Aorta (tissue), 5 donors: ENCODE measurements at places on chromosomes 16 and 17. TPM values are rescaled to one million over a fixed set of nuclear protein-coding genes. Genes with fewer than 3 reads are reported as not detected.

The CCL15 gene
- total RNA-seq = not detected

GRCh38 chr16:53713403-53714204 lies 9.6 kb downstream of the FTO start:
- H3K27ac ChIP-seq = no peak overlapping the region
- H3K4me3 ChIP-seq = no peak overlapping the region
- DNase-seq = no peak
- H3K27me3 ChIP-seq = no peaks in the 10 kb centered on the region
- H3K4me1 ChIP-seq = no peaks in the 10 kb centered on the region
- H3K36me3 ChIP-seq = no peaks in the 10 kb centered on the region

DNA sequence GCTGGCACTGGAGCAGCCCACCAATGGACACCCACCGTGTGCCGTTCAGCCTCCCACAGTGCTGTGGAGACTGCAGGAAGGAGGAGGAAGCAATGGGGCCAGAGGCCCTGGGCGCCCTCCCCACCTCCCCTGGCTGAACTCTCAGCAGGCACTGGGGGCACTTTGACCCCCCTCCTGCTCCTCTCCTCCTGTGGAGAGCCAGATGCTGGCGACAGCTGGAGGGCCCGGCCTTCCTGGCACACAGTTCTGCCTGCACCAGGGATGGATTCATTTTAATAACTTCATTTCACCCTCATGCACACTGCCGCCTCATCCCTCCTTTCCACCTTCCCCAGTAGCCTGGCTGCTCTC lies 6.0 kb downstream of the NXPH3 start:
- H3K36me3 ChIP-seq = no peaks in the 10 kb centered on the region
- DNase-seq = no peak
- H3K4me3 ChIP-seq = no peak overlapping the region
- H3K4me1 ChIP-seq = peaks cover 2% of the 10 kb centered on the region

DNA sequence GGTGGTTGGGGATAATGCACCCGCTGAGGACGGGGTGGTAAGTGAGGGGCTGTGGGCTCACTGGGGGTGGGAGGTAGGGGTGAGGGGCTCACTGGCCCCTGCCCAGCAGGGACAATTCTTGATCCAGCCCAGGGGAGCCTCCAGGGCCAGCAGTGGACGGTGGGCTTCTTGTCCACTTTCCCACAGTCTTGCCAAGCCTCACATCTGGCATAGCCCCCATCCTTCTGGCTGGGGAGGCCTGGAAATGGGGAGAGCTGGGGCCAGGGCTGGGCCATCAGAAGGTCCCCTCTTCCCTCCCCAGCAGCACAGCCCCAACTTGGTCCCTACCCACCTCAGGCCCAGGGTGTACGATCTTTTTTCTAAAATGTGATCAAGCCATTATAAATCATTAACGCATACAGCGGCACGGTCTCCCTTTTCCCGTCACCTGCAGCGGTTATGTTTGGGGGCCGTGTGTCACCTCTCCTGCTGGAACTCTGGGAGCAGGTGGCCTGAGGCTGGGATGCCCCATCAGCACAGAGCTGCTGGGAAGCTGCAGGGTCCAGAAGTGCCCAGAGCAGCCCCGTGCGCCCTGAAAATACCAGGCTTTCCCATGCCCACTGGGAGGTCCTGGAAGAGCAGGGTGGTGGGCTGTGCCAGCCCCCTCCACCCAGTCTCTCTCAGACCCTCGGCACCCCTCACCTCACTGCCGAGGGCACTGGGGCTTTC lies 7.2 kb upstream of the SETD6 start:
- no peak overlapping the region for H3K4me3 ChIP-seq
- no peaks in the 10 kb centered on the region for H3K4me1 ChIP-seq
- DNase-seq = no peak
- no peaks in the 10 kb centered on the region for H3K36me3 ChIP-seq
- H3K27ac ChIP-seq = no peak overlapping the region
- H3K27me3 ChIP-seq = no peaks in the 10 kb centered on the region

- H3K27ac ChIP-seq = no peak overlapping the region
- DNase-seq = no peak
- no peak overlapping the region for H3K4me3 ChIP-seq
- no peaks in the 10 kb centered on the region for H3K4me1 ChIP-seq
Measured at GRCh38 chr17:49090878-49091594, 41.5 kb upstream of the B4GALNT2 start.

The DHRS11 gene
- 6.5 TPM for total RNA-seq

DNA sequence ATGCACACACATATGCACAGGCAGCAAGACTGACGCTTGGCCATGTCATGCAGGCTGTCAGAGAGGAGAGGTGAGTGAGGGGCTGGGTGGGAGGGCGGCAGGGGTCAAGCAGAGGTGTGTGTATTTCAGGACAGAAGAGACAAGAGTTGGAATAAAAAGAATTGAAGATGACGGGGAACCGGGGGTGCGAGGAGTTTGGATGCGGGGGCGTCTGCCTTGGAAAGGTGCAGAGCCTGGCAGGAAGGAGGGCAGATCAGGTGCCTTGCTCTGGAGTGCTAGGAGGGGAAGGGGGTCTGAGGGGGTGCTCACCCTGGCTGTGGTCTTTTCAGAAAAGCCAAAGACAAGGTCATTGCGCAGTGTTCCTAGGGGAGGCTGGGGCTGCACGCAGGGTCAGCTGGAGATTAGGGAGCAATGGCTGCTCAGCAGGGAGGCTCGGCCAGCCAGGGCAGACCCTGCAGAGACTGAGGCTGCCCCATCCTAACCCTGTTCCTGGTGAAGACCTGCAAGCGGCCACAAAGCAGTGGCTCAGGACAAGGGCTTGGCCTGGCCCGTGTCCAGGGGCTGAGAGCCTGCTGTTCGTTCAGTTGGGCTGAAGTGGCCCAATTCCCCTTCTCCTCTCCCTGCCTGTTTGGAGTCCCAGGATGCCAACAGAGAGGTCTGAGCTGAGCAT lies 23.7 kb upstream of the CBX4 start:
- peak; percentile 63 for DNase-seq
- no peaks in the 10 kb centered on the region for H3K4me1 ChIP-seq
- no peak overlapping the region for H3K27ac ChIP-seq
- H3K36me3 ChIP-seq = no peaks in the 10 kb centered on the region

- no peak overlapping the region for H3K4me3 ChIP-seq
- no peak overlapping the region for H3K27ac ChIP-seq
- H3K36me3 ChIP-seq = no peaks in the 10 kb centered on the region
- no peaks in the 10 kb centered on the region for H3K27me3 ChIP-seq
- H3K4me1 ChIP-seq = no peaks in the 10 kb centered on the region
- no peak for DNase-seq
Measured at GRCh38 chr17:57631871-57632270, 113.2 kb downstream of the CCDC182 start.

DNA sequence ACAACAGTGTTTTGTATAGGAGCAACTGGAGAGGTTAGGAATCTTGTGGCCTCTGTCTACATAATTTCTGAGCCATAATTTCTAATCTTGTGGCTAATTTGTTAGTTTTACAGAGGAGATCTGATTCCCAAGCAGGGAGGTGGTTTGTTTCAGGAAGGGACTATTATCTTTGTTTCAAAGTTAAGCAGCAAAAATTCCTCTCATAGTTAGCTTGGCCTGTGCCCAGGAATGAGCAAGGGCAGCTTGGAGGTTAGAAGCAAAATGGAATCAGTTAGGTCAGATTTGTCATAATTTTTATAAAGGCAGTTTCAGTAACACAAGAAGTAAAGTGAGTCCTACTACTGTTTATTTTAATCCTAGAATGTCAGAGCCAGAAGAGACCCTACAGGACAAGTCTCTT lies 2.0 kb upstream of the RDM1 start:
- H3K4me1 ChIP-seq = no peaks in the 10 kb centered on the region
- H3K36me3 ChIP-seq = no peaks in the 10 kb centered on the region

The AXIN2 gene
- total RNA-seq = 13.8 TPM

GRCh38 chr17:78779850-78780249 lies 2.2 kb downstream of the CYTH1 start:
- H3K36me3 ChIP-seq = no peaks in the 10 kb centered on the region
- no peak for DNase-seq
- H3K4me3 ChIP-seq = no peak overlapping the region
- no peaks in the 10 kb centered on the region for H3K27me3 ChIP-seq

The TBC1D3E gene
- total RNA-seq = not detected

DNA sequence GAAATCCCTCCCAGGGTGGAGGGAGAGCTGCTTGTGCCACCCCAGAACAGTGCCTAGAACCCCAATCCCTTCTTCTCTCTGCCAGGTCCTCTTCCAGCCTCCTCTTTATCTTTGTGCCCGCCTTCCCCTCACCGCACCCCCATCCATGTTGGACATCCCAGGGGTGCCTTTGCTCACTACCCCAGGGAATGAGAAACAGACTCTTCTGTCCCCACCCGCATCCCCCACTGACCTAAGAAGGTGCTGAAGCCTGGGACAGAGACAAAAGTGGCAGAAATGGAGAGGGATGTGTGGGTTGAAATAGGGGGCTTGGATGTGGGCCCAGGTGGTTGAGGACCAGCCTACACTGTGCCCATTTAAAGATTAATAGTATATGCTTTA lies 17.0 kb downstream of the ALOX15B start:
- H3K27me3 ChIP-seq = no peaks in the 10 kb centered on the region
- no peak overlapping the region for H3K27ac ChIP-seq
- peak; percentile 52 for DNase-seq

DNA sequence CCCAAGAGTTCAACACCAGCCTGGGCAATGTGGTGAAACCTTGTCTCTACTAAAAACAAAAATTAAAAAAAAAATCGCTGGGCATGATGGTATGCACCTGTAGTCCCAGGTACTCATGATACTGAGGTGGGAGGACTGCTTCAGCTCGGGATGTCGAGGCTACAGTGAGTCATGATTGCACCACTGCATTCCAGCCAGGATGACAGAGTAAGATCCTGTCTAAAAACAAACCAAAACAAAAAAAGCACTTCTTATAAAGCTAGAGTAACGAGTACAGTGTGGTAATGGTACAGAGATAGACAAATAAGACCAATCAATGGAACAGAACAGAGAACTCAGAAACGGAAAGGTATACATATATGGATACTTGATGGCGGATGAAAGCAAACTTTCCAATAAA lies 4.4 kb downstream of the NSMCE1 start:
- H3K4me1 ChIP-seq = no peaks in the 10 kb centered on the region
- no peak overlapping the region for H3K4me3 ChIP-seq
- DNase-seq = no peak

The NOL11 gene
- total RNA-seq = 32.0 TPM

GRCh38 chr17:28174352-28175046 lies 132.0 kb downstream of the NLK start:
- no peak overlapping the region for H3K4me3 ChIP-seq
- no peaks in the 10 kb centered on the region for H3K27me3 ChIP-seq
- no peaks in the 10 kb centered on the region for H3K4me1 ChIP-seq

DNA sequence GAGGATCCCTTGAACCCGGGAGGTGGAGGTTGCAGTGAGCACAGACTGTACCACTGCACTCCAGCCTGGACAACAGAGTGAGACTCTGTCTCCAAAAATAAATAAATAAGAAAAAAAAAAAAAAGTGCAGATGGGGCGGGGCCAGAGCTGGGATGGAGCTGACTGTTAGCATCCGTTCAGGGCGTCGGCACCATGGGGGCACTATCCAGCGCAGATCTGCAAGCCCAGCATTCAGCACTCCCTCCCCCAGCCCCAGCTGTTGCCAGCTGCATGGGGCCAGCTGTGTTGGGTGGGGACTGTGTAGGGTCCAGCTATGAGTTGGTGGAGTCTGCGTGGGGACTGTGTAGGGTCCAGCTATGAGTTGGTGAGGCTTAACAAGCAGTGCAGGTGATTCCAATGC lies 13.3 kb downstream of the GPRC5C start:
- H3K4me1 ChIP-seq = peaks cover 4% of the 10 kb centered on the region
- H3K27ac ChIP-seq = no peak overlapping the region
- H3K4me3 ChIP-seq = no peak overlapping the region
- H3K36me3 ChIP-seq = no peaks in the 10 kb centered on the region
- H3K27me3 ChIP-seq = no peaks in the 10 kb centered on the region

GRCh38 chr17:32357615-32358014 lies 7.7 kb downstream of the ZNF207 start:
- no peak overlapping the region for H3K27ac ChIP-seq
- peaks cover 4% of the 10 kb centered on the region for H3K36me3 ChIP-seq
- H3K27me3 ChIP-seq = no peaks in the 10 kb centered on the region
- no peak for DNase-seq
- H3K4me3 ChIP-seq = no peak overlapping the region

The METTL23 gene
- total RNA-seq = 26.8 TPM

DNA sequence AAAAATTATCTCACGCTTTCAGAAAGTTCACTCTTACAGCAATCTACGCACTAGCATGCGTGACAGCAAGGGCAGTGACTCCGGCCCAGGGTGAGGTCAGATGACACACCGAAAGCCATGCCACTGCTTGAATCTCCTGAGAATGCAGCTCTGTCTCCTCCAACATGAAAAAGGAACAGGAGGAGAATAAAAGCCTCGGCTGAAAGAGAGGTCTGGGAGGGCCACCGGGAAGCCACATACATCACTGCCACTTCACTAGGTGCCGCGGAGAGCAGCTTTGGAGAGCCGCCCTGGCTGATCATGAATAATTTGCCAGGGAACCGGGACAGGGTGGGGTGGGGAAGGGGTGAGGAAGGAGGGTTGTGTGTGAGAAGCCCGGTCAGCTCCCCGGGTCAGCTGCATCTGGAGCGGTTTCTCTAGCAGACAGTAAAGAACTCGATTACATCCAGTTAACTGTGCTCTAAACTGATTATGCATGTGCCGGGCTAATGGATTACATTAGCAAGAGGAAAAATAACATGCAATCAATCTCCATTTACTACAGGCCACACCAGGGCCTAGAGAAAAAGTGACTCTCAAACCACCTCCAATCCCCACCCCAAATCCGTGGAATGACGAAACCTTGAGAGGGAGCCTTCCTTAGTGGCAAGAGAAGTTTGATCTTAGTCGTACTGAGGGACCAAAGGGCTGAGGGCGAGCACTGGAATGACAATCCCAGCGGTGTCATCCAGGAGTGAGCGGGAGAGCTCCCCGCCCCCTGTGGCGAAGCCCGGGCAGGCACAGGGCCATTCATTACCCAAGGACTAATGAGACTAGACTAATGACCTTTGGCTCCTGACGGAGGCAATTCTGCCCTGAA lies 100.3 kb downstream of the ZFHX3 start:
- peaks cover 5% of the 10 kb centered on the region for H3K36me3 ChIP-seq
- H3K4me3 ChIP-seq = no peak overlapping the region
- no peak overlapping the region for H3K27ac ChIP-seq
- no peak for DNase-seq
- no peaks in the 10 kb centered on the region for H3K27me3 ChIP-seq

DNA sequence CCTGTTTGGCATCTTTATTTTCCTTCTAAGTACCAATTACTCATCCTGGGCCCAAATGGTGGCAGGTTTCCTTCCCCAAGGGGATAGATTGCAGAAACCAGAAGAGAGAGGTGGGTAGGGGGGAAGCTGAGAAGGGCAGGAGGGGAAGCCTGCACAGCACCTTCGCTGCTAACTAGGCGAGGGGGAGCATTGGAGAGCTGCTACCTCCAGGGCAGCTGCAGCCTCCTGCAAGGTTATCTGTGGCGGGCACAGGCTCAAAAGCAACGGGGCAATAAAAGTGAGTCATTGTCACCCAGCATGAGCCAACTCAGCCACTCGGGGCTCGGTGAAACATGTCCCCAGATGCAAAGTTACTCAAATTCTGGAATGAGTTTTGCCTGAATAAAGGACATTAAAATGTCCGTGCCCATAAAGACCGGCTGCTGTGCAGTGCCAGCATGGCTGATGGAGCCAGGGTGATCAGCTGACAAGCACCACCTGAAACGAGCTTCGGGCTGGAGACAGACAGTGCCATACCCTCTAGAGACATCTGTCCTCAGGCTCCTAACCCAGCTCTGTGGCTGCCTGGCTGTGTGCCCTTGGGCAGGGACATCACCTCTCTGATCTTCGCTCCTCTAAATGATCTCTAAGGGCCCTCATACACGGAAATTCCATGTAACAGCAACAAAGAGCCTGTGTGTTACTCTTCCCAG lies 68.1 kb upstream of the GRIN2A start:
- no peaks in the 10 kb centered on the region for H3K27me3 ChIP-seq
- no peak overlapping the region for H3K4me3 ChIP-seq
- no peaks in the 10 kb centered on the region for H3K4me1 ChIP-seq
- H3K27ac ChIP-seq = no peak overlapping the region
- H3K36me3 ChIP-seq = no peaks in the 10 kb centered on the region
- no peak for DNase-seq

The CDH1 gene
- 1.0 TPM for total RNA-seq
